ENCODE measurements at places on chromosomes 7 and 10.

DNA sequence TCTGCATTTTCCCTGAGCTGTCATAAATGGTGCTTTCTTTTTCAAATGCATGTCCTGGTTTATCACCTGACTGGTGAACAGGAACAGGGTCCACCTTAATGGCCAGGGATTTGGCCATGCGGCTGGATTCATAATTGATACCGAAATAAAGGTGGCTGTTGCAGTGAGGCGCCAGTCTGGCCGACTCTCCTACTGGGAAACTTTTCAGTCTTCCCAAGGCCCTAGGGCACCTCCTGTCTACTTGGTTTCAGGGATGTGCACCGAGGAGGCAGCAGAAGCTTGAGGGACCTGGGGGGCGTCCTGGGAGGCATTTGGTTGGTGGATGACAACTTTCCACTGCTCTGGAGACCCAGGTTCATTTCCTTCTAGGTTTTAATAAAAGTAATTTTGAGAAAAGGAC is 46.4 kb upstream of the FIGNL1 start:
- no peak for DNase-seq

GRCh38 chr10:24974976-24975375 is 22.6 kb upstream of the PRTFDC1 start:
- no peak for DNase-seq

- DNase-seq, result no peak
Measured at GRCh38 chr7:1674161-1675035, 4.3 kb downstream of the ELFN1 start.

DNA sequence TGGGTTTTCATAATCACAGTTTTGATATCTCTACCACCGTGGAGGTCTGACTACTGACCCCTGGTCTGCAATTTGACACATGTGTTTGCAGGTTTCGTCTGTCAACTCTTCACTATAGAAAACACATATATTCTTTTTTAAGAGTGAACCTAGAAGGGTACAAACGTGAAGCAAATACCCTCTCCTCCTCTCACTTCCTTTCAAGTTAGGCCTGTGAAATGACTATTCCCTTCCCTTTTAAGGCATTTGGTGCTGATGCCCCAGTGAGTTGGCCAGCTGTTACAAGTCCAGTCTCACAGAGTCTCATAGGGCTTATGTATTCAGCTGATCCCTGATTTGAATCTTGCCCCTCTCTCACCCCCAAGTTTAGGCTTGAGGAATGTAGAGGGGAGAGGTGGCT is 742.0 kb upstream of the IGFBP3 start:
- no peak for DNase-seq

DNA sequence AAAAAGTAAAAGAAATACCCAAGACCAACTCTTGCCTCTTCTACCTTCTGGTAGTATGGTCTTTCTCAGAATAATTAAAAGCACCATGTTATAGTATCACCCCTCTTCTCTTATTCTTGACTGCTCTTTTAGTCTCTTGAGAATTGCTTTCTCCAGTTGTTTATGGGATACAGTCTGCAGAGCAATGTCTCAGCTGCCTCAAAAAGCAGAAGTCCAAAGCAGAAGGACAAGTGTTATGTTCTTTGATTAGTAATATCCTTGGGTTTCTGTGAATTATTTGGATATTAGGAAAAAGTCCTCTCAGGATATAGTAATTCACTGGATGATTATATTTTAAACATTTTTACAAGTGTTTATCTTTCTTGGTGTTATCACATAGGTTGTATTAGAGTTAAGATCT is 7.4 kb downstream of the TAS2R41 start:
- no peak for DNase-seq

- no peak for DNase-seq
Measured at GRCh38 chr10:56317603-56318002, 43.5 kb downstream of the ZWINT start.

GRCh38 chr7:29896685-29897411 is 90.5 kb downstream of the WIPF3 start:
- no peak for DNase-seq

- peak; percentile 14 for DNase-seq
Measured at GRCh38 chr7:112798274-112799159, 8.3 kb upstream of the TMEM168 start.

DNA sequence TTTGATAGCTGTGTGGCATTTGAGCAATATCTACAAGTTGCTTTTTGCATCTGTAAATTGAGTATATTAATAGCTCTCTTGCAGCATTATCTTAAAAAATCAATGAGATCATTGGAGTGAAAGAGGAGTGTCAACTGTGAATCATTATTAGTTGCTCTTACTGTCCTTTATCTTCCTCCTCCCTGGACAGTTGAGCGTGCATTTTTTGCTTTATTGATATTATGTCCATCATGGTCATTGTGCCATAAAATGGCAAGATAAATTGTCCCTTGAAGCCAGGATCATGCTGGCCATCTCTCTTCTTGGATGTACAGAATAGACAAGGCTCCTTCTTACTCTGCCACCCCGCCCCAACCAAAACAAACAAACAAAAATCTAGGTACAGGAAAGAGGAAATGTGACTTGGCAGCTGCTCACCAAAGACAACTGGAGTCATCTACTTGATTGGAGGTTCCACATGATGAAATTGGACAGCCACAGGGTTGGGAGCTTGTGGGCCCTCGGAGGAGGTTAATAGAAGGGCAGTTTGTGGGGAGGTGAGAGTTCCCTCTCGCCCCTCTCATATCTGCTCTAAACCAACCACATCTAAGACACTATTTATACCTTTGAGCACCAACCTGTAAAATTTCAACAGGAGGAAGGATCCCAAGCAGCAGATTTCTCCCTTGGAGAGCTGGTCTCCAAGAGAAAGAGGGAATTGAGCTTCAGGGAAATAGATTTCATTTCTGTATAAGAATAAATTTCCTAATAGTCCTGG is 252.7 kb downstream of the SKIDA1 start:
- DNase-seq, result no peak

- no peak for DNase-seq
Measured at GRCh38 chr10:93440591-93441091, 41.5 kb downstream of the MYOF start.

GRCh38 chr7:92614660-92615174 is 24.5 kb upstream of the FAM133B start:
- DNase-seq, result peak; percentile 95

DNA sequence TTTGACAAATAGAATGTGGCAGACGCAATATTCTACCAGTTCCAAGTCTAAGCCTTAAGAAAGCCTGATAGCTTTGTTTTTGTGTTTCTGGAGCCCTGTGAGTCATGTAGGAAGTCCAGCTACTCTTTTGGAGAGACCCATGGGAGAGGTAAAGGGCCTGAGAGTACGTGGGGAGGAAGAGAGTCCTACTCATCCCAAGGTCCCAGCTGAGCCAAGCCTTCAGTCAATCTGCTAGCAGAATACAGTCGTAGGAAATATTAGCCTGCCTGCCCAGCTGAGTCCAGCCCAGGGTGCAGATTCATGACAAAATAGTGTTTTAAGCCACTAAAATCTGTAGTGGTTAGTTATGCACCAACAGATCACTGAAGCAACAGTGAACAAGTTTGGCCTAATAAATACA is 9.0 kb upstream of the GNA12 start:
- no peak for DNase-seq

GRCh38 chr7:140667476-140667875 is 5.3 kb upstream of the ADCK2 start:
- DNase-seq, result no peak

- peak; percentile 9 for DNase-seq
Measured at GRCh38 chr10:84097787-84098353, 41.4 kb upstream of the GHITM start.

DNA sequence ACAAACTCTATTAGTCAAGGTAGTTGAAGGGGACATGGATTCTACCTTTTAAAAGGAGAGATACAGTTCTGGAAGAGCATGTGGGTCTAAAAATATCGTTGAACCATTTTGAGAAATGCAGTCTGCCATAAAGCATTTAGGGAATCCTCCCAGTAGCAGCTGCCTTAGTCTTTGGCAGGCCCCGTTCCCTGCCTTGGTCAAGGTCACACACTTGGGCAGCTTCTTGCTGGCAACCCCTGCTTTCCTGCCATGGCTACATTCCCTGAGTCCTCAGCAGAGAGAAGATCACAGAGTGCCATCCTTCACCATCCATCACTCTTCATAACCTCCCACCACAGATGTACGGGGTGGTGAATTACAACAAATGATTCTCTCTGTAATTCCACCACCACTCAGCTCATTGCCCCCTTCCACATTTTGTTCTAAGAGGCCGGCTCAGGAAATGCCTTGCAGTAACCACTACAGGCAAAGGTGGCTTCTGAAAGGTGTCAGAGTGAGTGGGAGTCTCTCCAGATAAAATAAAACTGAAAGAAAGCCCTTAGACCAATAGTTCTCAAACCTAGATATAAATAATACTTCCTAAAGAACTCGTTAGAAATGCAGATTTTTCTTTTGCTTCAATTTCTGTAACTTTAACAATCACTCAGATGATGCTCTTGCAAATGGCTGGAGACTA is 121.4 kb upstream of the STK17A start:
- DNase-seq, result no peak

GRCh38 chr7:12229046-12229445 is 18.0 kb downstream of the TMEM106B start:
- no peak for DNase-seq

Data from SJCRH30 (cell line).